ENCODE measurements at places on chromosomes 13 and 19.

DNA sequence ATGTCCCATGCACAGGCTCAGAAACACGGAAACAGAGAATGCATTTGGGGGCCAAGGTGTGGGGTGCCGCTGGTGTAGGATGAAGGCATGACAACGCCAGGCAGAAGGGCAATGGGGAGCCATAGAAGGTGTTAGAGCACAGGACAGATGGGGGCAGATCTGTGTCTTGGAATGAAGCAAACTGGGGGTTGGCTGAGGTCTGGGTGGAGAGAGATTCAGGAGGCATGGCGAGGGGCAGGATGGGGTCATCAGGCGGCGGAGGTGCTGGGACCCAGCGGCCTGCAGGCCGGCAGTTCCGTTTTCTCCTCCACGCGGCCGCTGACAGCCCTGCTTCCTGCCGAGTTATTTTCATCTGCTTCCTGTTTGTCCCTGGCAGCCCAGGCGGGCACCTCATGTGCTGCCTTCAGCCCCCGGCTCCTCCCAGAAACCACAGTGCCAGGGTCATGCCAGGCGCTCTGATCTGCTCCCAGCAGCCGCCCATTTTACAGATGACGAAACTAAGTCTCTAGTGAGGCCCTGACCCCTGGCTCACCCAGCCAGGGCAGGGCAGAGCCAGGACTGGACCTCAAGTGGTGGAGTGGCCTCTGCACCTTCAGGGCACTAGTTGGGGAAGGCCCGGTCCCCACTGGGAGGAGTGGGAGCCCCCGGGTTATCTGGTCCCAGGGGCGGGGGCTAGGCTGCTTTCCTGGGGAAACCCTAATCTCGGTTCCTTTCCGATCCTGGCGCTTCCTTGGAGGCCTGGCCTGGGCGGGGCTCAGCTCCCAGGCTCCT, 2.2 kb downstream of the ARHGAP45 start:
- no peak overlapping the region for H3K27ac ChIP-seq
- no peak overlapping the region for H3K4me3 ChIP-seq
- peaks cover 5% of the 10 kb centered on the region for H3K4me1 ChIP-seq
- no peak for DNase-seq
- H3K36me3 ChIP-seq = no peaks in the 10 kb centered on the region
- peaks cover 78% of the 10 kb centered on the region for H3K27me3 ChIP-seq

DNA sequence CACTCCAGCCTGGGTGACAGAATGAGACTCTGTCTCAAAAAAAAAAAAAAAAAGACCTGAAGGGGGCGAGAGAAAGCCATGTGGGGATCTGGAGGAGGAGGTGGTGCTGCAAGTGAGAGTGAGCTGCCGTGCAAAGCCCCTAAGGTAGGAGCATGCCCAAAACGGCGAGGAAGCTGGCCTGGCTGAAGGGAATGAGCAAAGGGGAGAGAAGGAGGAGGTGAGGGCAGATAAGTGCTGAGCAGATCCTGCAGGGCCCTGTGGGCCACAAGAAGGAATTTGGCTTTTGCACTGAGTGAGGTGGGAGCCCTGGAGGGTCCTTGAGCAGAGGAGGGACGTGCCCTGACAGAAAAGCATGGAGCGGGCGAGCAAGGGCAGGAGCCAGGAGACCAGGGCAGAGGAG, 19.4 kb upstream of the ADGRE5 start:
- no peaks in the 10 kb centered on the region for H3K4me1 ChIP-seq
- DNase-seq = peak; percentile 84
- no peaks in the 10 kb centered on the region for H3K36me3 ChIP-seq

DNA sequence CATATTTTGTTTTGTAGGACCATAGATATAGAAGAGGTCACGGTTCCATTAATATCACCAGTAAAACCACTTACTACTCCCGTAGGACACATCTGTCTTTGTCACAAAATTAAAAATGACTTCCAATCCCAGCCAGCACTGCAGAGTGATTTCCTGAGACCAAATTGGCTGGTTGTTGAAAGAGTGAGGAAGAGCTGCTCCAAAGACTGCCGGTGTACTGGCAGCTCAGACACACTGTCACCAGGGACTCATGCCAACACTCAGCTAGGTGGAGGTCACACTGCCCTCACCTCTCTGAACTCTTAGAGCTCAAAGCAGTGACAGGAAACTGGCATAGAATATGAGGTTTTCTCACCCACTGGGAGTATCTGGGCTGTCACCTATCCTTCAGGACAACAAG, 52.1 kb downstream of the FLT1 start:
- no peak overlapping the region for H3K27ac ChIP-seq
- H3K4me1 ChIP-seq = no peaks in the 10 kb centered on the region
- no peak for DNase-seq
- no peaks in the 10 kb centered on the region for H3K27me3 ChIP-seq
- H3K4me3 ChIP-seq = no peak overlapping the region

GRCh38 chr13:44136696-44137268, 236.8 kb upstream of the SERP2 start:
- no peak for DNase-seq
- H3K27ac ChIP-seq = no peak overlapping the region
- H3K27me3 ChIP-seq = no peaks in the 10 kb centered on the region
- H3K4me1 ChIP-seq = peaks cover 15% of the 10 kb centered on the region
- H3K4me3 ChIP-seq = no peak overlapping the region
- no peaks in the 10 kb centered on the region for H3K36me3 ChIP-seq

- H3K27me3 ChIP-seq = no peaks in the 10 kb centered on the region
- peak overlapping the region; percentile 47 for H3K27ac ChIP-seq
- H3K36me3 ChIP-seq = peaks cover 12% of the 10 kb centered on the region
- peak; percentile 89 for DNase-seq
Measured at GRCh38 chr19:5125797-5126497, 157.0 kb downstream of the KDM4B start.

GRCh38 chr19:18711893-18712292, 28.4 kb downstream of the CRTC1 start:
- no peak for DNase-seq
- no peaks in the 10 kb centered on the region for H3K27me3 ChIP-seq
- H3K4me3 ChIP-seq = no peak overlapping the region

DNA sequence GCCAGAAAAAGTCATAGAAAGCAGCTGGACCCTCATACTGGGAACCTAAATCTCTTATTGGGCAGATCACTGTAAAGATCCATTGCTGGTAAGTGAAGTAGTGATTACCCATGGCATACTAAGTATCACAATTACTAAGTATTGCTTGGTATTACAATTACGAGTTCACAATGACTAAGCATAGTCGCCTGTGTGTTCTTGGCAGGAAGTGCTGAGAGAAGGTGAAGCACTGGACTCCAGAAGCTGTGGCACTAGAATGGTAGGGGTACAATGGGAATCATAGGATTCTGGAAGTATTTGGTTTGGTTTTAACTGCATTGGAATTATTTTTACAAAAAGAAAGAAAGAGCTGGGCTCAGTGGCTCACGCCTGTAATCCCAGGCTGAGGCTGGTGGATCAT, 20.3 kb downstream of the LGALS16 start:
- H3K27me3 ChIP-seq = peaks cover 4% of the 10 kb centered on the region
- H3K36me3 ChIP-seq = no peaks in the 10 kb centered on the region
- no peak for DNase-seq
- no peaks in the 10 kb centered on the region for H3K4me1 ChIP-seq

GRCh38 chr19:17830567-17831418, 9.5 kb upstream of the INSL3 start:
- H3K27me3 ChIP-seq = peaks cover 14% of the 10 kb centered on the region
- DNase-seq = peak; percentile 99
- H3K27ac ChIP-seq = no peak overlapping the region
- H3K4me1 ChIP-seq = no peaks in the 10 kb centered on the region

All from endodermal cell (in vitro differentiated cells).